Kidney (tissue), 22 donors: ENCODE measurements at places on chromosomes 1 and 21.

- DNase-seq, result no peak
Measured at GRCh38 chr1:7516341-7516740, 254.8 kb upstream of the VAMP3 start.

GRCh38 chr1:154404984-154405746 lies at the start of gene IL6R:
TSS of gene IL6R (plus strand) at chr1:154405343. CDS start at chr1:154405630, 287 bp downstream.
- DNase-seq, result peak; percentile 84

- DNase-seq, result no peak
Measured at GRCh38 chr21:33241846-33242245, 12.1 kb downstream of the IFNAR2 start.

DNA sequence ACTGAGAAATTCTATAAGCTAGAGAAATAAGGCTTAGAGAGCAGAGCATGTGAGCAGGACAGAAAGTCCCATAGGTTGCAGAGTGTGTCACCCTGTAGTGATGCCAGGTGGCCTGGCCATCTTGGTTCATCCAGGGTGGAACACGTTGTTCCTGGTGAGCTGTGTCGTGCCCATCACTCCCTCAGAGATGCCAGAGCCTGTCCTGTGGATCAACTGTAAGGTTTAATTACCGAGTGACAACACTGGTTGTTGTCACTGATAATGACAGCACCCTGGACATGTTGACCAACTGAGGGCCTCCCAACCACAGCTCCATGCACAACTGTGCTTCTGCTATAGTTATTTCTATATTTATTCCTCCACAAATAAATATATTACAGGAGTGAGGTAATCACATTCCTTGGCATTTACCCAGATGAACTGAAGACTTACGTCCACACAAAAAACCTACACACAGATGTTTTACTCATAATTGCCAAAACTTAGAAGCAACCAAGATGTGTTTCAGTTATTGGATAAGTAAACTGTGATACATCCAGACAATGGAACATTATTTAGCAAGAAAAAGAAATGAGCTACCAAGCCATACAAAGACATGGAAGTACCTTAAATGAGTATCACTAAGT lies 6.2 kb downstream of the C1orf198 start:
- no peak for DNase-seq

DNA sequence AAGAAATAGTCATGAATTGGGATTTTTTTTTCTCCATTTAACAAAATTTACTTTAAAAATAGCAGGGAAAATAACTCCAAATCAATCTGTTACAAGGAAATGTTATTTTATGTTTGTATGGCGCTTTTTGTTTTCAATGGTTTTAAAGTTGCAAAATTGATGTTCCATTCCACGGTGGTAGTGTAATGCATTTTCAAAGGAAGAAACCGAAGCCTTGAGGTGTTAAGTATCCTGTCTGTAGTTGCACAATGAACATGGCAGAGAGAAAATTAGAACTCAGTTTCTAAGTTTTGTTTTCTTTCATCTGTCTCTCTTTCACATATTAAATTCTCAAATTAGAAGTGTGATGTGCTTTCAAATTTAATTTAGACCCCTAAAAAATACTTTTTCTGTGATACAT lies 841.8 kb downstream of the USP25 start:
- no peak for DNase-seq

- no peak for DNase-seq
Measured at GRCh38 chr1:27821761-27822315, 8.7 kb upstream of the PPP1R8 start.

DNA sequence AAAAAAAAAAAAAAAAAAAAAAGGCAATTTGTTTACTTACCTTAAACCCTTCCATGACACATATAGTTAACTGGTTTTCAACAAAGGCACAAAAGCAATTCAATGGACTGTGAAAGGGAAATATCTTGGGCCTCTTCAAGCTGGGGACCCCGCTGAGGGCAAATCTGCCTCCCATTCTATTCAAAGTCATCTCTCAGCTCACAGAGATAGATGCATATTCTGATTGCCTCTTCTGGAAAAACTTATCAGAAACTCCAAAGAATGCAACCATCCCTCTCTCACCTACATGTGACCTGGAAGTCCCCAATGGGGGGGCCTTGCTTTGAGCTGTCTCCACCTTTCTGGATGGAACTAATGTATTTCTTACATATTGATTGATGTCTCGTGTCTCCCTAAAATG lies 12.1 kb upstream of the SYNJ1 start:
- no peak for DNase-seq

DNA sequence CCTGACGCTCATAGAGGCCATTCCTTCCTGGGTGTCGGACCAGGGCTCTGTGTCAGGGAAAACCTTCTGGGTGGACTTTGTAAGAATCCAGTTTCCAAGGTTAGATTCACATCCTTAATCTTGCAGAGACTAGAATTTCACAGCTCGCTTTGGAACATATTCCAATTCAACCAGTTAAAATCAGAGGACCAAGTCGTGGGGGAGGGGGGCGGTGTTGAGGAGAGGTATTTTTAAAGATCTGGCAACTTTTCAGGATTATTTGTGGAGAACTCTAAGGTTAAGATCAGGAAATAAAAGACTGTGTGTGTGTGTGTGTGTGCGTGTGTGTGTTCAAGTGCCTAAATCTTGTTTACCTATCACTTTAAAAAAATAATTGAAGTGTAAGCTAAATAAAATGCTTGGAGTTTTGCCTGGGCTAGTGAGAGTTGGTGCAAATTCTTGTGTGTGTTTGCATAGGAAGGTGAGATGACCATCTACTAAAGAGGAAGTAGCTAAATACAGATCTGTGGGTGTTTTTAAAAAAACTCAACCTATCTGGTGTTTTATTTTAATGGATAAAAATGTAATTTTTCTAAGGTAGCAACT lies 21.8 kb downstream of the TENT5C start:
- DNase-seq, result no peak

DNA sequence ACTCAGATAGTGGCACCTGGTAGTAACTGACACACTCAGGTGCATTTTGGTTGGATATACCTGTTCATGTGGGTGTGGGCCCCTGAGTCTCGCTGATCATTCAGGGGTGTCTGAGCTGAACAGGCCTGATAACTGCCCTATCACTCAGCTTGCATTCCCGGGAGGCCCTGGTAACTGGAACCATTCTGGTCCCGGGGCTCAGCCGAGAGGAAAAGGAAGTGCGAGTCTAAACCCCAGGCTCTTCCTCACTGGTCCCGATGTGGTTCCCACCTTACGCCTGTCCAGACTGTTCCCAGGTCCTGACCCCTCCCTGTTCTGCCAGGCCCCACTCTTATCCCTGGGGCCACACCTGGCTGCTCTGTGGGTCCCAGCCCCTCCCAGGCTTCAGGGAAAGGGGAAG lies 11.7 kb upstream of the CDK18 start:
- no peak for DNase-seq

- DNase-seq, result no peak
Measured at GRCh38 chr1:13763222-13763621, 63.2 kb downstream of the PRDM2 start.
